ENCODE measurements at places on chromosomes 4 and X. TPM values are rescaled to one million over a fixed set of nuclear protein-coding genes. Genes with fewer than 3 reads are reported as not detected.

GRCh38 chr4:77104791-77105540, 29.2 kb upstream of the CCNI start:
- peak; percentile 75 for DNase-seq

- peak; percentile 39 for DNase-seq
Measured at GRCh38 chrX:63275127-63275526, 76.0 kb downstream of the SPIN4 start.

GRCh38 chr4:45701621-45702020, 422.2 kb downstream of the GABRG1 start:
- DNase-seq, result no peak

- no peak for DNase-seq
Measured at GRCh38 chr4:158786121-158786601, 17.3 kb downstream of the FNIP2 start.

DNA sequence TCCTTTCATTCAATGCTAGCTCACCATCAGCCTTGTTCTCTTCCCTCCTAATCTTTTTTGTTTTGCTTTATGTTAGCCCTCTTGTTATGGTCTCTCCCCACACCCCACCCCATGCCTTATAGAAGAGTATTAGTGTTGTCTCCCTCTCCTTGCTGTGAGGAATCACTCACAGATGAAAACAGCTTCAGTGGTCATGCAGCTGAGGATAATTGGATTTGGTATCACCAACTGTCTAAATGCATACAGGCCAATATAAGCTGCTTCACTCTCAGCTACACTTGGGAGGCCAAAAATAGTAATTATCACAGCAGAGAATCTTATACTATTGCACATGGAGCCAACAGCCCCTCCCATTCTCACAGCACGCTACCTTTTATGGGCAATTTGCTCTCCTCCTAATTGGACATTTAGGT, 494.6 kb upstream of the FAM241A start:
- DNase-seq, result no peak

GRCh38 chrX:123087326-123087725, 96.8 kb upstream of the GRIA3 start:
- DNase-seq, result no peak

DNA sequence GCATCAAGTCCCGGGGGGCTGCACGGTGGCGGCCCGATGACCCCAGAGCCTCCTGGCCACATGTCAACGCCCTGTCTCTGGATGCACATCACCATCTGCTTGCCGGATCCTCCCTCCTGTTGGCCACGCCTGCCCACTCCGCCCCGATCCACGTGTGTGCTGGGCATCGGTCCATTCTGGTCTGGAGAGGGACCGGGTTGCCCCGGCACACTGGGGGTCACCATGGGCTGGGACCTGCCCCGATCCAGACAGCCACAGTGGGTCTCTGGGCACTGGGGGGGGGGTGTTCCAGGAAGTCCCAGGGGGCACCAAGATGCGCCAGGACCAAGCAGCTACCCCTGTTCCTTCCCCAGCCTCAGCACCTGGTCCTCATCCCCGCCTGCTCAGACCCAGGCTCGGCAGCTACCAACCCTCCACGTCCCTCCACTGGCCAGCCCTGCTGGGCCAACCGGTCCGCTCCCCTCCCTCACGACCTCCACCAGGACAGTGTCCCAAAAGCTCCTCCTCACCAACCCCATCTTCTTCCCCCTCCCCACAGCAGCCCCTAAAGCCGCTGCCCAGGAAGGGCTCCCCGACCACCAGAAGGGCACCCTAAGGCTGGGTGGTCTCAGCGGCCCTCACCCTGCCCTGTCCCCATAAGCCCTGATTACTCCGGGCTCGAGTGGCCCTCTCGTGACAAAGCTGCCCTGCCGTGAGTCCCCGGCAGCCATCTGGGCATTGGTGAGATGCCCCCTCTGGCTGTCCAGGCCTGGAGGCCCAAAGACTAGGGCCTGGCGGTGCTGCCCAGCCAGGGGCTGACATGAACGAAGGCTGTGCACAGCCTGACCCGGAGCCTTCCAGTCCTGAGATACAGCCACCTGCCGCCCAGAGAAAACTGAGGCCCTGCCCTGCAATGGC, 4.6 kb downstream of the CTBP1 start:
- DNase-seq, result no peak

- no peak for DNase-seq
Measured at GRCh38 chrX:2404776-2405175, 96.0 kb downstream of the DHRSX start.

GRCh38 chr4:1250921-1251772, 2.2 kb upstream of the CTBP1 start:
- no peak for DNase-seq

- no peak for DNase-seq
Measured at GRCh38 chr4:143410015-143410414, 73.3 kb downstream of the GAB1 start.

GRCh38 chrX:109773374-109773773, 40.3 kb upstream of the ACSL4 start:
- DNase-seq, result no peak

GRCh38 chrX:96611619-96612362, 72.9 kb upstream of the DIAPH2 start:
- no peak for DNase-seq

DNA sequence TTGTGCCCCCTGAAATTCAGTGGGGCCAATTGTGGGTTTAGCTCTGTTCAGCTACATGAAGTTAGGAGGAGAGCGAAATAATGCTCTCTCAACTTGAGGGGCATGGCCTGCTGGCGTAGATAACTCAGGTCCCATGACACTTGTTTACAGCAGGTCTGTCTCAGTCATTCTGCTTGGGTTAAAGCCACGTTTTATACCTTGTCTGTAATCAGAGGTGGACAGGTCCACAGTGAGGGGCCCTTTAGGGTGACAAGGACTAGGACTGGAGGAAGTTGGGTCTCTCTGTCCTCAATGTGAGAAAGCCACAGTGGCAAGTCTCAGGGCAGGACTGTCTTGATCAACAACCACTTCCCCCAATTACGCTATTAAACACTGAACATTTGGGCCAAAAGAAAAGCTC, 49.0 kb downstream of the PDHA1 start:
- no peak for DNase-seq

DNA sequence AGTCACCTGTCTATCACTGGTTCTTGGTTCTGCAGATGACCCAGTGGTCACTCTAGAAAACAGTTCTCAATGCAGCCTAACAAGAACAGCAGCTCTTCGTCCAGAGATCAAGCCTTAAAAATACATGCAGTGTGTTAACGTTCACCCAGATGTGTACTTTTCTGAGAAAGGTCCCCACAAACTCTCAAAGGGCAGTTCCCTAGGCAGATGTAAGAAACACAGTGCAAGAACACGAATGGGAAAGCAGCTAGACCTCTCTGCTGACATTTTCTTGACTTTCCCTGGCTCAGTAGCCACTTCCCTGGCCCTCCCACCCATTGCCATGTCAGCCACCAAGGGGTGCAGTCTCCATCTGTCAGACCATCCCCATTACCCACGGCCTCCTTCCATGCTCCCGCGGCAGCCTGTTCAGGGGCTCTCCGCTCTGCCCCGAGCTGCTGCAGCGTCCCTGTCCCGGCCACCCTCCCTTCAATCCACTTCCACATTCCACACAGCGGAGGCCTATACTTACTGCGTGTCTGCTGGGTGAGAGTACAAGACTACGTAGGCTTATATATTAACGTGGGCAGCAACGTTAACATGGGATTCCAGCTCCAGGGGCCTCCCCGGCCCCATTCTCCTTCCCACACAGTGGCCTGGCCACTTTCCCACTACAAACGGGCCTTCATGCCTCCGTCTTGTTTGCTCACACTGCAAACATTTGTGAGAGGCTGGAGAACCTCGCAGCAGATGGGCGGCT, 34.3 kb downstream of the IRF2 start:
- DNase-seq, result no peak

The TRIM75 gene
- total RNA-seq, result not detected

The CENPI gene
- 0.69 TPM for total RNA-seq

The ASB12 gene
- 0.19 TPM for total RNA-seq

The GSPT2 gene
- 14.1 TPM for total RNA-seq

The GRXCR1 gene
- total RNA-seq, result not detected

The BMP3 gene
- 0.21 TPM for total RNA-seq

The PPP1R2C gene
- not detected for total RNA-seq

The CXCR3 gene
- 0.39 TPM for total RNA-seq

The KLHL2 gene
- 23.7 TPM for total RNA-seq

The ARX gene
- not detected for total RNA-seq
